ENCODE measurements at places on chromosomes 4 and X.

DNA sequence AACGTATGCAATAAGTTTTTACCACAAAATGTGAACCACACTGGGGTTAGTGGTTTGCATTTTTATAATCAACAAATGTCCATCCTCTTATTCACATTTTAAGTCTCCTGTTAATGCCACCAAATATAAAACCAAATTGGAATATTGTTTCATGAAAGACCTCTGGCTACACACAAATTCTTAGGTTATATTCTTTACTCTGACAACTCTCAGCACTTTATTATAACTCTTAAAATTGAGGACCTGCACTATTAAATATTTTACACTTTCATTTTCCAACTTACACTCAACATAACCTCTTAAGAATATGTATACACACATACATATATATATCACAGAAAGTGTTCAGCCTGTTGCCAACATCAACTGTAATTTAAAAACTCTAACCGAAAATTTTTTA lies 2.8 kb downstream of the PDE5A start:
- no peak for DNase-seq

DNA sequence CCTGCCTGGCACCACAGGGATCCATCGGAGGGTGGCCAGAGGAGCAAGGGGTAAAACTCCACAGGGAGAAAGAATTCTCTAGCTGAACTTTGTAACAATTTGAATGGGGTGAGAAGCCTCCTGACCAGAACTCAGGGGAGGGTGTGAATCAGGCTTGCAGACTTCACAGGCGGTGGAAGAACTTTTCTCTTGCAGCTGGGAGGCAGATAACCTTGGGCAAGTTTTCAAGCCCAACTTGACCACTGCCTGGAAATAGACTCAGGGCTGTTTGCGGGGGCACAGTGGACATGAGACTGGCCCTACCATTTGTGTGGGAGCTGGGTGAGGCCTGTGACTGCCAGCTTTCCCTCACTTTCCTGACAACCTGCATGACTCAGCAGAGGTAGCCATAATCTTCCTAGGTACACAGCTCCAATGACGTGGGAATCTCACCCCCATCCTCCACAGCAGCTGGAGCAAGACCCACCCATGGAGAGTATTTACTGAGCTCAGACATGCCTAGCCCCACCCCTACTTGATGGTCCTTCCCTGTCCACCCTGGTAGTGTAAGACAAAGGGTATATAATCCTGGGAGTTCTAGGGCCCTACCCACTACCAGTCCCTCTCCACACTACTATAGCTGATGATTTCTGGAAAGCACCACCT lies 210.0 kb upstream of the AGTR2 start:
- DNase-seq, result no peak

DNA sequence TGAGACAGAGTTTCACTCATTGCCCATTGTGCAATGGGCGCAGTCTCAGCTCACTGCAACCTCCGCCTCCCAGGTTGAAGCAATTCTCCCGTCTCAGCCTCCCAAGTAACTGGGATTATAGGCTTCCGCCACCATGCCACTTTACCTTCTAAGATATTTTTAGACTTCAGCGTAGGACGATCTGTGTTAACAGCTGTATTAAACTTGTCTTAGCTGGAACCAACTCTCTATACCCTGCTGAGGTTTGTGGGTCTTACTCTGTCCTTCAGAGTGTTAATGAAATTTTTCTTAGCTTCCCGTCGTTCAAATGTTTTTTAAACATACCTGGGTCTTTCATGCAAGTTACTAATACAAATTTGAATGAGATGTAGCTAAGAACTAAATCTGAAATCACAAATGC lies 14.7 kb downstream of the TMEM165 start:
- no peak for DNase-seq

DNA sequence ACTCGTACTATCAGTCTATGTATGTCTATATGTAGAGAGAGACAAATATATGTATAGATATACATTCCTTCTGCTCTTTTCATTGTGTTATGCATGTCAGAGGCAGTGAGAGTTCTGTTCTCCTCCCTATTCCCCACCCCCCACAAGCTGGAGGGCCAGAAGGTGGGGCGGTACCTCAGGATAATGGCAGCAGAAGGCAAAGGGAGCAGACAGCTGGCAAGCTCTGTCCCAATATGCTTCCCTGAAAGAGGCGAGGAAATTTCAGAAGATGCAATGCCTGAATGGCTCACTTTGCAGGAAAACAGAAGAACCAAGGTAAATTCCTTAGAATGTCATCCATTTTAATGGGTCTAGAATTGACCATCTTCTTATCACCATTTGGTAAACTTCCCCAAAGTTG lies 114.4 kb downstream of the NAA11 start:
- DNase-seq, result no peak

GRCh38 chr4:153641532-153641931 lies 42.5 kb upstream of the TLR2 start:
- no peak for DNase-seq

GRCh38 chr4:48467891-48468290 lies 15.3 kb upstream of the SLC10A4 start:
- DNase-seq, result no peak

DNA sequence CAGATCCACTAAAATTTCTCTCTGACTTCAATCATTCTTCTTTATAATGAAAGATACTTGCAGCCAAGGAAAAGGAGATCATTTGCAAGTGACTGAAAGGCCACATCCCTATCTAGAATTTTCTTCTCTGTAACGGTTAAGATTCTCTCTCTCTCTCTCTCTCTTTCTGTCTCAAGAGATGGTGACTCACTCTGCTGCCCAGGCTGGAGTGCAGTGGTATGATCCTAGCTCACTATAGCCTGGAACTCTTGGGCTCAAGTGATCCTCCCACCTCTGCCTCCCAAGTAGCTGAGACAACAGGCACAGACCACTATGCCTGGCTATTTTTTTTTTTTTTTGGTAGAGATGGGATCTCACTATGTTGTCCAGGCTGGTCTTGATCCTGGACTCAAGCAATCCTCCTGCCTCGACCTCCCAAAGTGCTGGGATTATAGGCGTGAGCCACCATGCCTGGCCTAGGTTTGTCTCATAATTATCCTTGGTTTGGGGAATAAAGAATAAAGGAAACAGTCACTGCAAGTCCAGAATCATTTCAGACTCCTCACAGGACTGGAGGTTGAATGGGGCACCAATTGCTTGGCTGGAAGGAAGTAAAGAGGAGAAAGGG lies 33.3 kb upstream of the GALNT7 start:
- no peak for DNase-seq

DNA sequence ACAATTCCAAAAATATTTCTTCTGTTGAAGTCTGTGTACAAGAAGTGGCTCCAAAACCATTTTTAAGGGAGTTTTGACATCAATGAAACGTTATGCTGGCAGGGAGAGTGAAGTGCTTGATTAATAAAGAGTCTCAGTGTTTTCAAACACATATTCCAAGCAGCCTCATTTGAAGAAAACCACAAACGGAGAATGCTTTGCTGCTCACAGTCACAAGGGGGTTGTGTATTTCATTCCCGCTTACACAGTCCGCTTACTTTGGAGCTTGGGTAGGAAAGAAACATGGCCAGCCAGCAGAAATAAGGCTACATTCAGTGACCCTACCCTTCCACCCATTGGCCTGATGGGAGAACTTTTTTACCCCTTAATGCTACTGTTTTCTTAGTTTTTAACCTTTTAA lies 586.2 kb downstream of the RAB28 start:
- DNase-seq, result no peak

DNA sequence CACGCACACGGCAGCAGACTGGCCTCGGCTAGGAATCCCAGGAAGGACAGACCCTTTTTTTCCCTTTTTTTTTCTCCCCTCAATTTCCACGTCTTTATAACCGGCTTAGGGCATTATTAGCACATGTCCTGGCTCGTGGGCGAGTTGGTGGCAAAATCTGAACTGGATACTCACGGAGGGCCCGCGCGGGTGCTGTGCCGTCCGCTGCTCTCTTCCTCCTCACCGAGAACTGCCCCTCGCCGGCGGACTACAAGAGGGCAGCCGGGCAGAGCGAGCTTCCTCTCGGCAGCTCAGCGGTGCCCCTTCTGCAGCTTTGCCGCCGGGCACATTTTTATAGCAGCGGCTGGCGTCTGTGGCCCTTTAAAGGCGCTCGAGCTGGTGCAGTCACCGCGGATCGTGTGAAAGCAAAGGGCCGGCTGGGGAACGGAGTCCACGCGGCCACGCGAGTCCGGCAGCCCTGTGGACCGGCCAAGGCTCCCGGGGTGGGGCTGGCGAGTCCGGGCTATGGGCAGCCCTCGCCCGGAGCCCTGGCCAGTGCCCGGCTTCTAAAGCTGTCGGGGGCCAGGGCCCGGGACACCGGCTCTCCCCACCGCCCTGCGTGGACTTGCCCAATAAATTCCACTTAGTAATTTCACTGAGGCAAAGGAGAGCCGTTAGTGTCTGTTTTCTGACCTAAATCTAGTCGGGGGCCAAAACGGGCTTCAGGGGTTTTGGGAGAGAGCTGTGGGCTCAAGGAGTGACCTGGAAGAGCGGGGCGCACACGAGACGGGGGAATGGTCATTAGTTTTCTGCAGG lies 1.3 kb upstream of the CITED1 start:
- peak; percentile 33 for DNase-seq

DNA sequence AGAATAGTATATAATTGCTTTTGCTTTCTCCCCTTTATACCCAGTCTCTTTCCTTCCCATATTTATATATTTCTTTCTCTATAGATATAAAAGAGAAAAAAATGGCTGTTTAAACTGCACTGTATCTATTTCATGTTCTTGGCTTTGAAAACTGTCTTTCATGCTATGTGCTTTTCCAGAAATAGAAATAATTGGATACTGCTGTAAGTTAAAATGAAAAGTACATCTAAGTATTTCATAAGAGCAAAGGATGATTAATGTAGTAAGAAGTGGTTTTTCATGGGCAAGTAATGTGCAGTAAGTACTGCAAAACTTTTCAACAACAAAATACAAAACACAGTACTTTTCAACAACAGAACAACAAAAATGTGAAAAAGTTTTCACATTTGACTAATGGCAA lies 237.9 kb downstream of the SNCA start:
- no peak for DNase-seq

DNA sequence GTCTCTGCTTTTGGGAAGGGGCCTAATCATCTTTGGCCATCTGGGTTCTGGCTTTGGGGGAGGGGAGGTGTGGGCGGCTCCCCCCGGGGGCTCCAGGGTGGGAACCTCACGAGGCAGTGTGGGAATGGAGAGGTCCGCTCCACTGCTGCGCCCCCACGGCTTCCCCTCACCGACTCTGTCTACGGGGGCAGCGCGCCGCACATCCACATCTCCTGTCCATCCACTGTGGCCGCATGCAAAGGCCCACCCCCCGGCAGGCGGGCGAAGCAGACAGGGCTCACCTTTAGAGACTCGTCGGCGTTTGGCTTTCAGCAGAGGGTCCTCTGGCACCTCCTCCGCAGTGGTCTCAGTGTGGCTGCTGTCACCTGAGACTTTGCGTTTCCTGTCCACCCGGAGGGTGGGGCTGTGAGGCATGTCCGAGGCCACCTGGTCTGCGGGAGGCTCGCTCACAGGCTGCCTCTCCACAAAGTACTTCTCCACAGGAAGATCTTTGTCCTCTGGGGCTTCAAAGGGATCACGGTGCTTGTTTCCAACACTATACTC lies 33.6 kb downstream of the BCOR start:
- DNase-seq, result no peak

GRCh38 chrX:12767856-12768255 lies 23.4 kb upstream of the PRPS2 start:
- no peak for DNase-seq

GRCh38 chrX:138006180-138006579 lies 440.3 kb downstream of the ZIC3 start:
- DNase-seq, result no peak

DNA sequence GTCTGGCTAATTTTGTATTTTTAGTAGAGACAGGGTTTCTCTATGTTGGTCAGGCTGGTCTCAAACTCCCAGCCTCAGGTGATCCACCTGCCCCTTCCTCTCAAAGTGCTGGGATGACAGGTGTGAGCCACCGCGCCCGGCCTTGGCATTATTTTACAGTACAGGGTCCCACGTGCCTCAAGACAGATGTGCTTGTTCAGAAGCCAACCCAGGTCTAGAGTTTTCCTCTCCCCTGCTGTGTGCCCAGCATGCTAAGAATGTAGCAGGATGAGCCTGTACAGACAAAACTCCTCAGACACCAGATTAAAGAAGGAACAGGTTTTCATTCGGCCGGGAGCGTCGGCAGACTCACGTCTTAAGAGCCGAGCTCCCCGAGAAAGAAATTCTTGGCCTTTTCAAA lies 42.2 kb downstream of the CRLF2 start:
- no peak for DNase-seq

DNA sequence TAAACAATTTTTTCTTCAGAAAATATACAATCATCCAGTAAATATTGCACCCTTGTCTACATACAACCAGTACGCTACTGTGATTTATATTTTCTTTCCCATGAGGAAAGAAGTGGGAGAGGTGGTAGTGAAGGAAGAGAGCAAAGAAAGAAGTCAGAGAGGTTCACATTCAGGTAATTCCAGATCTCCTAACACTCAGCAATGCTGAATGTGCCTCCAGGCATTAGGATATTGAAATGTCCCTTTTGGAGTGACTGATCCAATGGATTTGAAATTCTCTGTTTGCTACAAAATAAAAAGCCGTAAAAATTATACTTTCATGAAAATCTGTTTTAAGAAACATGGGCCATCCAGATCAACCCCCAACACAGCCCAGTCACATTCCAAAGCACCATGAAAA lies 211.9 kb upstream of the NR3C2 start:
- no peak for DNase-seq

DNA sequence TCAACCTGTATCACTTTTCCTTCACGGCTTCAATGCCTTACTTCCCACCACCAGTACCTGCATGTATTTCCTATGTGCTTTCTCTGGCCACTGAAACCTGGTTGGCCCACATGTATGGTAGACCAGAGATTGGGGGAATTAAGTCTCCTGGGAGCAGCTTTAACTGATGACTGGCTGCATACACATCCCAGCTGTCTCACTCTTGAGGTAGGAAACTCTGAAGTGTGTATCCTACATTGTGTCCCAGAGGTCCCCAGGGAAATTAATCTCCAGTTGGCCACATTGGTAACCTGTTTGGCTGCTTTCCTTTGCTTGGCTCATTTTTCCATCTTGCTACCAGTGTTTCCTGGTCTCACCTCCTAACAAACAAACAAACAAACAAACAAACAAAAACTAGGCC lies 124.4 kb downstream of the ZNF827 start:
- DNase-seq, result no peak

GRCh38 chrX:49187526-49187925 lies 1.4 kb upstream of the PRICKLE3 start:
- no peak for DNase-seq

DNA sequence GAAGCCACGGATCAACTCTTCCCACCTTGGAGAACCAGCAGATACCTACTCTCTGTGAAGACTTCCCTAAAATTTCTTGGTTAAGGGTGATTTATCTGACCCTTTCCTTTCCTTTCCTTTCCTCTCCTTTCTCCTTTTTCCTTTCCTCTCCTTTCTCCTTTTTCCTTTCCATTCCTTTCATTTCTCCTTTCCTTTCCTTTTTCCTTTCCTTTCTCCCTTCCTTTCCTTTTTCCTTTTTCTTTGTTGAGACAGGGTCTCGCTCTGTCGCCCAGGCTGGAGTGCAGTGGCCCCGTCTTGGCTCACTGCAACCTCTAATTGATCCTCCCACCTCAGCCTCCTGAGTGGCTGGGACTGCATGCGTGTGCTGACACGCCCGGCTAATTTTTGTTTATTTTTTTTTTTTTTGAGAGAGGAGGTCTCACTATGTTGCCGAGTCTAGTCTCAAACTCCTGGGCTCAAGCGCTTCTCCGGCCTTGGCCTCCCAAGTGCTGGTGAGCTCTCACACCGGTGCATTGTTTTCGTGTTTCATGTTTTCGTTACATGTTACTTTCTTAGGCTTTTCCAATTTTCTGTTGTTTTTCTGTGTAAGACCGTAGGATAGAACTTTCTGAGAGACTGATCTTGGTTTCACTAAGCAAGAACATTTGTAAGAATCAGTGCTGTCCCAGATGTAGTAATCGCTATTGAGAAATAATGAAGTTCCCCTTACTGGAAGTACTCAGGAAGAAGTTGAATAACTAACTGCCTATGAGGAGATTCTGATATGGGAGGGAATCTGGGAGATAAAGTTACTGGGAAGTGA lies 2.0 kb downstream of the TMEM165 start:
- DNase-seq, result no peak

All from T1000 (cell line).